ENCODE measurements at places on chromosomes 16 and 17.

- DNase-seq: no peak
Observed at GRCh38 chr17:48843187-48843900, 12.5 kb downstream of the CALCOCO2 start.

DNA sequence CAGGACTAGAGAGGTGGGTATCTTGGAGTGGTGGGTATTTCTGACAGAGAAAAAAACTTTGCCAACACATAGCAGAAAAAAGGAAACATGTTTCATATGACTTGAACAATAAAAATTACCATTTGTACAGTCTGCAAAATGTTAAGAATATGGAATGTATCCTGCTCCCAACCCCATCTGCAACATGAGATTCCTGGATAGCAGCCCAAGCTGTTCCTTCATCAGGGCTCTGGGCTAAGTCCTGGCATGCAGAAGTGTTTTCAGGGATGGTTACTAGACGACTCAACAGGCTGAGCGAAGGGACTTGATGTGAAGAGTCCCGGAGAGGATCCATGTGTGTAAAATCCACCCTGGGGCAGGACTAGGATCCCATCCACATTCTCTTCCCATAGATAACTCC lies 121.0 kb upstream of the IRX3 start:
- peak; percentile 63 for DNase-seq

- no peak for DNase-seq
Observed at GRCh38 chr16:71855937-71856662, 10.3 kb downstream of the ATXN1L start.

DNA sequence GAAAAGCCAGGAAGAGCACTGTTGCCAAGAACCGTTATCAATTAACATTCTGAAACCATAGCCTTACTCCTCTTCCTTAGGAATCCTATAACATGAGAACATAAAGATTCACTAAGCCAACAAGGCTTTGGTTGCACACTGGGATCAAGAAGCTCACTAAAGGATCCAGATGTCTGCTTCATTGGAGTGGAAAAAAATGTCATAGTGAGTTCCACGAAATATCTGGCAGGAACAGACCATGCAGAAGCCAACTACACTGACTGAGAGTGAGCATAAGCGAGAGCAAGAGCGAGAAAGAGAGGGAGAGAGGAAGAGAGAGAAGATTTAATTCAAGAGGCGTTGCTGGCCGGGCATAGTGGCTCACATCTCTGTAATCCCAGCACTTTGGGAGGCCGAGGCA lies 13.4 kb upstream of the MEIOC start:
- no peak for DNase-seq

DNA sequence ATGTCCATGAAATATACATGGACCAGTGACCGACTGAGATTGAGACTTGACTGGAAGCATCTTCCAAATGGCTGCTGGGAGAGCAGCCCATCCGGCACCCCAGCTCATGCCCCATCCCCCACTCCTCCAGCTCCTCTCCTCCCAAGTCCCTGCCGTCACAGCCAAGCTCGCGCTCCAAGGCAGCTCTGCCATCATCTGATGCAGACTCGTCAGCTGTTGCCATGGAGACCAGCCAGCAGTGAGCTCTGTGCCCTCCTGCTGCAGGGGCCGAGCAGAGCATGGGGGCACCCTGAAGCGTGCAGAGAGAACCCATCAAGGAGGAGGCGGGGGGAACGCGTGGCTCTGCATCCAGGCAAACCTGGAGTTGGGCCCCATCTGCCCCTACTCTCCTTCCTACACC lies 74.5 kb upstream of the TNRC6C start:
- DNase-seq: no peak

DNA sequence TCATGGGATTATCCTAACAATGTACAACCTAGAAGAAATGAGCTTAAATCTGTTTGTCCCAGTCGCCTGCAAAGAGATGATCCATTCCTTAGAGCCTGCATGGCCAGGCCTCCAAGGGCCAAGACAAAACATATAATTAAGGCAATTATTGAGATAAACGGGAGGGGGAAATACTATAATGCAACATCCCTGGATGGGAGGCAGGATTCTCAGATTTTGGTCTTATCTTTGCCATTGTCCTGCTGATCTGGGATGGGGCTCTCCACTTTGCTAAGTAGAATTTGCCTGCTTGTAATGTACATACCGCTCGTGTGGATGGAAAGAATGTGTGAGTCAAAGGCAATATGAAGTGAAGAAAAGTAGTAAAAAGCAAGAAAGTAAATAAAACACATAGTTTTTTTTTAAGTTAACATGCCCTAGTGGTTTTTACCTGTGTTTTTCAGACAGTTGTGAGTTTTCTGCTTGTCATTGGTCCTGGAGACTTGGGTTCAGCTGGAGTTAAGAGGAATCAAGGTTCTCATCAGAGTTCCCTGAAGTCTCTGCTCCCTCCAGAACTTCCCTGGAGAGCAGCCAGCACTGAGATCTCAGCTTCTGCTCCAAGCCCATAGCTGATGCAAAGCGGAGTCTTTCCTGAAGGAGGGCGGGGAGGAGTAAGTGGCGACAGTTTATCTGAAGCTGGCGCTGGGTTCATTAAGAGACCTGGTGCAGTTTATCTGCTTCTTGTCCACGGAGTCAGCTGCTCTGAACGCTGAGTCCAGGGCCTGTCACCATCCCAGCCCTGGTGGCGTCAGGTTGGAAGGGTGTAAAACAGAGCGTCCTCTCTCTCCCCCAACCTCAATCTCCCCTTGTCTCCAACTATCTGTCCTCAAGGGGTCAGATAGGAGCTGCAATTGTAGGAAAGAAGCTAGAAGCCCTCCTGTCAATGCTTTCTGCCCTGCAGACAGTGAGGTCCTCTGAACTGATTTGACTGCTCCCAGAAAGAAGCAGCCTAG lies 30.1 kb downstream of the HOXB1 start:
- DNase-seq: peak; percentile 45

- DNase-seq: no peak
Observed at GRCh38 chr17:79019632-79020584, 4.1 kb upstream of the C1QTNF1 start.

- DNase-seq: no peak
Observed at GRCh38 chr17:78208486-78208885, 5.6 kb upstream of the BIRC5 start.

GRCh38 chr17:5219536-5219935 lies 15.1 kb downstream of the SCIMP start:
- DNase-seq: no peak

- DNase-seq: no peak
Observed at GRCh38 chr16:64532691-64533090, 589.2 kb downstream of the CDH11 start.

DNA sequence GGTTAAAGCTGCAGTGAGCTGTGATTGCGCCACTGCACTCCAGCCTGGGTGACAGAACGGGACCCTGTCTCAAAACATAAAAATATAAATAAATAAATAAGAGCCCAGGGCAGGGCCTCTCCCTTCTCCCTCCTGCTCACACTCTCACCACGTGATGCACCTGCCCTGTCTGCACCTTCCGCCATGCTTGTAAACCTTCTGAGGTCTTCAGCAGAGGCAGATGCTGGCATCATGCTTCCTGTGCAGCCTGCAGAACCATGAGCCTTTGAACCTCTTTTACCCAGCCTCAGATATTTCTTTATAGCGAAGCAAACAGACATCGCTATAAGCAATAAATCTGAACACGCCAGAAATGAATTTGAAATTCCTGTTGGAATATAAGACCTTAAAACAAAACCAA lies 48.5 kb downstream of the HNF1B start:
- DNase-seq: no peak

GRCh38 chr17:77599699-77600098 lies 358.8 kb upstream of the TNRC6C start:
- no peak for DNase-seq

DNA sequence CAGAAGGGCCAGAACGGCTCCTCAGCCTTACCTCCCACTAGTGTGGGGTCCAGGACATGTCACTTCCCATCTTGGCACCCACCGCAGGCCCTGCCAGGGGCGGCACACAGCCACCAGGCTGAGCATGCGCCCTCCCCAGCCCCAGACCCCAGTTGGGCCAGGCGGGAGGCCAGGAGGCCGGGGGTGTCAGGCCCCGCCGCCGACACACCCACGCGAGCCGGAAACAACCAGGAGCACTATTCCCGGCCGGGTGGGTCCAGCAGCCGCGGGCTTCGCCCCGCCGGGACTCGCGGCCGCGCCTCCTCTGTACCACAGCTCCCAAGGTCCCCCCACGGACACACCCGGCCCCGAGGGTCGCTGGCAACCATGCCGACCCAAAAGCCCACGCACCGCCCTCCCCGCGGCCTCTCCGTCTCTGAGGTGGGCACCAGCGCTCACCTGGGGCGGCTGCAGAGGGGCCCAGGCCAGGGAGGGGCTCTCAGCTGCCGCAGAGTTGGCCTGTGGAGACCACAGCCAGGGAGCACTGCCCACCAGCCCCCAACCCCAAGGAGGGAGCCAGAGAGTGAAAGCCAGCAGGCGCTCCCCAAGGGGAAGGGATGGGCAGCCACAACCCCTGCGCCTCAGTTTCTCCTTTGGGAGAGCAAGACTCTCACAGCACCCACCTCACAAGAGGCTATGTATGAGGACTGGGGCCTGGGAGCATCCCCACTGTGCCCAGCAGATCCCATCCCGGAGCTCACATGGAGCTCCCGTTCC lies 18.0 kb downstream of the B9D1 start:
- DNase-seq: no peak

DNA sequence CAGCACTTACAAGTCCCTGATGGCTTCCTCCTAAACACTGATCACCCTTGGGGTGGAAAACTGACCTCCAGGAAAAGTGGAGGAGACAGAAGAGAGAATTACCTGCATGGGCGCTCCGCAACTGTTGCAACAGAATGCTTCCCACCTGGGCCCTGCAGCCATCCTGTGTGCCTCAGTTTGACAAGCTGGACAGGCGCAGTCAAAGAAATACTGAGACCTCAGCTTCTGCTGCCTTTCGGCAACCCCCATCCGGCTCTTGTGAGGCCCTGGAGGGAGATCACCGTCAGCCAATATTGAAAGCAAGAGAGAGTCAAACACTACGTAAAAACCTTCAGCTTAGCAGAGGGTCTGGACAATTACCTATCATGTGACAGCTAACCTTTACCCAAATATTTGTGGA lies 24.8 kb downstream of the SERPINF1 start:
- no peak for DNase-seq

DNA sequence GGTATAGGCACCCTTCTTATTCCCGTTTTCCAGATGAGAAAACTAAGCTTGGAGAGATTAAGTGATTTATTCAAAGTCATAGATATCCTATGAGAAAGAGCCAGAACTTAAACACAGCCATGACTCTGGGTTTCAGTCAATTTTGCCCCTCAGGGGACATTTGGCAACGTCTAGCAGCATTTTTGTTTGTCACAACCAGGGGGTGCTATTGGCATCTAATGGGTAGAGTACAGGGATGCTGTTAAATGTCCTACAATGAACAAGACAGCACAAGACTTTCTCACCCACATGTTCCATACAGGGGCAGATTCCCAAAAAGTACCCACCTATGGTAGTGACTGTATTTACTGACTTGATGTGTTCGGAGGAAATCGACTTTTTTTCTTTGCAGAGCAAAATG lies 4.8 kb upstream of the SHISA9 start:
- peak; percentile 8 for DNase-seq

GRCh38 chr16:1197237-1197866 lies 27.7 kb downstream of the TPSG1 start:
- DNase-seq: no peak

DNA sequence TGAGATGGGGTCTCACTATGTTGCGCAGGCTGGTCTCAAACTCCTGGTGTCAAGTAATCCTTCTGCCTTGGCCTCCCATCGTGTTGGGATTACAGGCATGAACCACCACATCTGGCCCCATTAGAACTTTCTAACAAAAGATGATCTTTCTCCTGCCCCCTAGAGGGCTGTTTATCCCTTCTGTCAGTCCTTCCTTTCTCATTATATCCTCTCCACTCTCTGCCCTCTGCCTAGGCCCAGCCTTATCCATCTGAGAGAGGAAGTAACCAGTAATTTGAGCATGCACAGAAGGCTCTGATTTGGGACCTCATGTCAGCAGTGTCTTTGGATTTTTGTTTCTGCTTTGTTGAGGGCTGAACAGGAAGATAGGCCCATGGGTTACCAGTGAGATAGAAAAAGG lies 4.4 kb upstream of the DHX40 start:
- no peak for DNase-seq

- DNase-seq: no peak
Observed at GRCh38 chr16:72969812-72970211, 78.1 kb downstream of the ZFHX3 start.

DNA sequence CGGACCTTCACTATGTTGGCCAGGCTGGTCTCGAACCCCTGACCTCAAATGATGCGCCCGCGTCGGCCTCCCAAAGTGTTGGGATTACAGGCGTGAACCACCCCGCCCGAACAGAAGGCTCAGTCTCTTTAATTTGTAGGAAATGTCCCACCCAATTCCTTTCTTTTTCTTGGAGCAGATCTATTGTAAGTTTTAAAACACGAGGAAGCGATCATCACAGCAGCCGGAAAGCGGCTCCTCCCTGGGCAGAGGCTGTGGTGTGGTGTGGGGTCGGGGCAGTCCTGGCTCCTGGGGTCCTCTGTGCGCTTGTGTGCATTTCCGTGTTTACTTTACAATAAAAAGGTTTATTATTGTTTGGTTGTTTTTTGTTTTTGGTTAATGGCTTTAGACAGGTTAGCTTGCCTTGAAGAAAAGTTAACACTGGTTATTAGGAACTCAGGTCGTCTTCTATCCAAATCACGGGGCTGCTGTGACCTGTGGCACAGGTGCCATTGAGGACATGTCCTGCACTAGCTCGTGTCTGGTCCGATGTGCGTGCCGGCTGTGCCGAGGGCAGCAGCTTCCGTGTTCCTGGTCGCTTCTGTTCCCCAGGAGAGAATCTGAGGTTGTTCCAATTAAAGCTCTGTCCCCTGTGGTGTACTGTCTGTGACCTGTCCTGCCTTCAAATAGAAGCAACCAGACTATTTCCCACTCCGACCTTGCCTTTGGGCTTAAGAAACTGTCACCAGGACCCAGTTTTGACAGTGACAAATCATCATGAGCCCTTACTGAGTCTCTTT lies 83.1 kb downstream of the SEC14L1 start:
- no peak for DNase-seq

- DNase-seq: no peak
Observed at GRCh38 chr16:62853887-62854286, 817.6 kb upstream of the CDH8 start.

- DNase-seq: no peak
Observed at GRCh38 chr17:48513097-48513496, 17.7 kb downstream of the HOXB1 start.

DNA sequence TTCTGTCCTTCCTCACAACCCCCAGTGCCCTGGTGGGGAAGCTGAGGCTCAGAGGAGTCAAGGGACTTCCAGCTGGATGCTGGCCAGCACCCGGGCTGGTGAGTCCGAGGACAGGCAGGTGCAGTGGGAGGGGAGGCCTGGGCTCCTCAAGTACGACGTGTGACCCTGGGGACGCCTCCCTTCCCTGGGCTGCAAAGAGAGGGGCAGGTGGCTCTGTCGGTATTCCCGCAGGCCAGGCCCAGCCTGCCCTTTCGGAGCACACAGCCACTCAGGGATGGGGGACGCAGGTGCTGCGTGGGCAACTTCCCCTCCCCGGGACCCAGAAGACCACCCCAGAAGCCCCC lies 33.1 kb upstream of the PVALEF start:
- no peak for DNase-seq

- peak; percentile 60 for DNase-seq
Observed at GRCh38 chr17:80575057-80575875, 30.6 kb downstream of the RPTOR start.

GRCh38 chr17:77146882-77147281 lies 6.1 kb downstream of the SEC14L1 start:
- no peak for DNase-seq

- DNase-seq: no peak
Observed at GRCh38 chr17:50095626-50096037, 481 bp downstream of the PDK2 start.

GRCh38 chr17:6179017-6179416 lies 108.8 kb downstream of the WSCD1 start:
- DNase-seq: no peak

All from fibroblast of skin of left quadriceps (primary cell).